ENCODE measurements at places on chromosomes 7 and 10.
A peak's percentile ranks its signal among the peaks of the same experiment; 100 is the strongest.

DNA sequence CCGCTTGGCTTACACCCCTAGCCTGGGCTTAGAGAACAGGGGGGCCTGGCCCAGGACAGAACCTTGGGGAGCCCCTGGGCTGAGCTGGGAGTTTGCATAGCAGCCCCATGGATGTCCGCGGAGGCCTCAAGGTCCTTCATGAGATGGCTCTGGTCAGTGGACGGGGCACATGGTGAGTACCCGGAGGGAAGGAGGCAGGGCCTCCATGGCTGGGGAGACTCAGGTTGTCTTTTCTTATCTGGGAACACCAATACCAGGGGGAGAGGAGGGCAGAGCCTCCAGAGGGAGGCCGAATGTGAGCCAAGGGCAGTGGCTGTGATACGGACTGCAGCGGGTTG, 64.8 kb downstream of the GLRX3 start:
- DNase-seq, result no peak

GRCh38 chr10:101843032-101844021, at the start of gene KCNIP2:
KCNIP2 (minus strand) TSS chr10:101843800; CDS start chr10:101843568, 232 bp downstream.
- DNase-seq, result no peak

DNA sequence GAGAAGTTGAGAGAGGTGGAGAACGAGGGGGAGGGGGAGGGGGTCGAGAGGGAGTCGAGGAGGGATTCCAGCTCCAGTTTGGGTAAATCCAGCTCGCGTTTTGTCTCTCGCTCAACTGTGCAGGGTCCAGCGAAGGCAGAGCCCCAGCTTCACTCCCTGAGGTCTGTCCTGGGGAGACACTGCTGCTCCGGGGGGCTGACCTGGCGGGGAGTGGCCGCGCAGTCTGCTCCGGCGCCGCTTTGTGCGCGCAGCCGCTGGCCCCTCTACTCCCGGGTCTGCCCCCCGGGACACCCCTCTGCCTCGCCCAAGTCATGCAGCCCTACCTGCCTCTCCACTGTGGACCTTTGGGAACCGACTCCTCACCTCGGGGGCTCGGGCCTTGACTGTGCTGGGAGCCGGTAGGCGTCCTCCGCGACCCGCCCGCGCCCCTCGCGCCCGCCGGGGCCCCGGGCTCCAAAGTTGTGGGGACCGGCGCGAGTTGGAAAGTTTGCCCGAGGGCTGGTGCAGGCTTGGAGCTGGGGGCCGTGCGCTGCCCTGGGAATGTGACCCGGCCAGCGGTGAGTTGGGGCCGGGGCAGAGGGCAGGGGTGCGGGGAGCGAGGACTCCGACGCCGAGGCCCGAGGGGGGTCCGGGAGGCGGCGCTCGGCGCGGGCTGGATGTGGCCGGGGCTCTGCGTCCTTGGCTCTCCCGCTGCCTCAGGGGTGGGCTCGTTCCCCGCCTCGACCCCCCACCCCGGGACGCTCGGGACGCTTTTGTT, at the start of gene TET1:
TSS of gene TET1 (plus strand) at position 152 of the 757 bp plus-strand sequence. CDS start 12,002 bp downstream, outside the sequence.
- peak; percentile 85 for DNase-seq

DNA sequence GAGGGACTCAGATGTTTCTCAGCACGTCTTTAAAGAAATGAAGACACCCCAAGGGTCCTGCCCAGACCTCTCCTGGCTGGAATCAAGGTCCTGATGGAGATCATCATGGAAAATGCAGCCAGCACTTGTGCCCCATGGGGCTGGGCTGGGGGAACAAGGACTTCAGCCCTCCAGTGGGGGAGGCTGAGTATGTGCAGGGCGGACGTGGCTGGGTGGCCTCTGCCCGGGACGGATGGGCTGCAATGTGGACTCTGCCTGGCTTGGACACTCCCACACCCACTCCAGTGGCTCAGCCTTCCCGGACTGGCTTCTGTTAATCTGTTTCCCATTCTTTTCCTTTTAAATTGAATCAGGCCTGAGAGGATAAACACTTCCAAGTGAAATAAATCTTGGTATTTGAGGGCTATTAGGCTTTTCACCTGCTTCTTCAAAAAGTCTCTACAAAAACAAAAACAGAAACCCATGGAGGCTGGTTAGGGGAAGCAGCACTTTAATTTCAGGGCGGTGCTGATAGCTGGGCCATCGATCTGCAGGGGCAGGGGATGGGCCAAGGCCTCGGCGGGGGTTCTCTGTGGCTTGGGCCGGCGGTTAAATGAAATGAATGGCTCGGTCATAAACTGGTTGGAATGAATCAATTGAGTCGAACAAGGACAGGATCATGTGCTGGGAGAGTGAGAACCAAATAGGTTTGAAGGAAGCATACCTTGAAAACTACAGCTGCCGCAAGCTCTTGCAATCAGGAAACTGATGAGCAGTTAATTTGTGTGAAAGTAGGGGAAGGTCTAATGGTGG, 51.4 kb downstream of the ADARB2 start:
- DNase-seq, result no peak

- peak; percentile 17 for DNase-seq
Measured at GRCh38 chr7:36300696-36301350, 88.8 kb upstream of the ANLN start.

GRCh38 chr10:31602541-31603234, 283.7 kb downstream of the ZEB1 start:
- peak; percentile 82 for DNase-seq

GRCh38 chr10:13499150-13499549, 29.7 kb downstream of the BEND7 start:
- no peak for DNase-seq
